Erythroblast (primary cell): ENCODE measurements at places on chromosomes 7 and 10.
A peak's percentile ranks its signal among the peaks of the same experiment; 100 is the strongest.

GRCh38 chr10:119325131-119325530, 117.8 kb downstream of the GRK5 start:
- no peak for DNase-seq

DNA sequence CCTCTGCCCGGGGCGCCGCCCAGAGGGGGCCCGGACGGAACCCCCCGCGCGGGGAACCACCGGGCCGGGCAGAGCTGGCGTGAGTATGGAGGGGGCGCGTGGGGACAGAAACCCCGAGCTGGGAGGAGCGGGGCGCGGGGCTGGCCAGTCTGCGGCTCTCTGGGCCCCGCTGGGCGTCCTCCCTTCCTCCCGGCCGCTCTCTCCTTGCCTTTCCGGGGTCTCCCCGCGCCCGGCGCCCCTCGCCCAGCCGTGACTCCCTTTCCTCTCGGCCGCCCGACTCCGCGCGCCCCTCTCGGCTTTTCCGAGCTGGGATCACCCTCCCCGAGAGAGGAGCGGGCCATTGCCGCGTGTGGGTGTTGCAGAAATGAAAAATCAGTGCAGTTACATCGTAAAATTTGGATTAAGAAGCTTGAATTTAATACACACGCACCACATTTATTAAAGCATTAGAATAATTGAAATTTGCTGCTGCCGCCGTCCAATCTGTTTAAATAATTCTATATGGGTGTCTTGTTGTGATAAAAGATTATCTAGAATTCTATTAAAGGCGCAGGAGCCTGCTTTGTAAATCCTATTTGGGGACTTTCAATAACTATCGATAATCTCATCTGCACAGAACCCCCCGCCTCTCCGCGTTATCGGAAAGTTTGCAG, 9.1 kb downstream of the UNCX start:
- DNase-seq = no peak

DNA sequence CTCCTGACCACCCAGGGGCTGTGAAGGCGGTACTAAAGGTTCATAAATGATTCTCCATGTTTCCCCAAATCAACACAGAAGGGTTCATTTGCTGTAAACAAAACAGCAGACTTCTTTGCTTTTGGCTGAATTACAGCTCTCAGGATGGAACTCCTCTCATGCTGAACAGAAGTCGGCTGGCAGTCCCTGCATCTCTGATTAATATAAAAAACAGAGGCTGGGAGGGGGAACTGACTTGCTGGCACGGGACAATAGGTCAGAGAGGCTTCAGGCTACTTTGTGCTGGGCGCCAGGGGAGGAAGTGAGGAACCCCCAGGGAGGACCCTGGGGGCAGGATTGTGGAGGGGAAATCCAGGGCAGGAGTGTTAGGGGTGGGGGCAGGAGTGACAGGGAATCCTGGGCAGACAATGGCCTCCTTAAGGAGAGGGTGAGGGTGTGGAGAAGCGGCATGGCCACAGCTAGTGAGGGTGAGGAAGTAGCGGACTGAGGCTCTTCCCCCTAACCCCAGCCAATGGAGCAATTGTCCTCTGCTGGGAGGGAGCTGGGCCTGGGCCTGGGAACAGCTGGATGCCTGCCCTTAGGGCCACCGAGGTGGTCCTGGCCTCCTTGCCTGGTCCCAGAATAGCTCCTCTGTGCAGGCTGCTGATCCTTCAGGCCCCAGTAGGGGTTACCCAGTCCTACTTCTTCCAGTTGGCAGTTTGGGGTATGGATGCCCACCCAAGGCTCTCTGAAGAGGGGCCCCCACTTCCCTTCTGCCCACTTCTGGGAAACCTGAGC, 9.2 kb upstream of the SFRP5 start:
- DNase-seq = no peak

DNA sequence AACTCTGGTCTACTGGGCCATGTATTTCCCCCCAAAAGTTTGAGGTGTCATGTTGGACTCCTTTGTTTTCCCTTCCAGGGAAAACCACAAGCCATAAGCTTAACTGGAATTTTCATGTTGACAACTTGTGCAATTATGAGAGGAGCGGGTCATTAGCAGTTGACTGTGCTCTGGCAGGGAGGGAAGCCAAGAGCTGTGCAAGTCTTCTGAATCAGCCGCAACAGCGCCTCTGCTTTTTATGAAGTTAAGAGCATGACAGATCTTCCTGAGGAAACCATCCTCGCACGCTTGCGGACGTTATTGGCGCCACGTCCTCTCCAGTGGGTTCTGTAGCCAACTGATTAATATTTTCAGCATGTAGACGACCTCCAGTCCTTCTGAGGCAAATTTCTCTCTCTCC, 148.7 kb upstream of the MKI67 start:
- DNase-seq = peak; percentile 55

DNA sequence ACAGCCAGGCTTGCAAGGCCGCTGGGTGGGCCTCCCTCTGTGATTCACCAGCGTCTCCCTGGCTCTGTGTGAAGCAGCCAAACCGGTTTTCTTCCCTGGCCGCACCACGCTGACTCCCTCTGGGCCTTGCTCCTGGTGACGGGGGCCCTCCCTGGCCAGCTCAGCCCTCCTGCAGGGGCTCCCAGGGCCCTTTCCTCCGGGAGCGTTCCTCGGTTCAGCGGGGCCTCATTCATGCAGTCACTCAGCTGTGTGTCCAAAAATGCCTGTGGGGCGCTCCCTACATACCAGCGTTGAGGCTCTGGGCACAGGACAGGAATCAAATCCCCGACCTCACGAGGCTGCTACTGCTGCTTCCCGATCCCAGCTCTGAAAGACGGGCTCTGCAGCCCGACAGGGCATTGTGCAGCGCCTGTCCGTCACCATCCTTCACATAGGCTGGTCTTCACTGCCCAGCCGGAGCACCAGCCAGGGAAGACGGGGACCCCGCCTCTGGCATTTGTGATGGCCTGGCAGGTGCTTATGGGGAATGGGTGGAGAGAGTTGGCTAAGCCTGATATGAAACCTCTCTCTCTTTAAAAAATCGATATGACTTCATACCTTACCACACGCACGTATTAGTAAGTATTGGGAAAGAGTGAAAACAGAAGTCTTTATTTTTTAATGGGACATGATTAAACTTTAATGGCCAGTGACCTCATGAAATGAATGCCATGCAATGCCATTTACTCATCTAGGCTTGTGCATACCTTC, 110.0 kb upstream of the SHH start:
- no peak for DNase-seq

- no peak for DNase-seq
Observed at GRCh38 chr7:151275813-151276577, 27.5 kb upstream of the SMARCD3 start.

DNA sequence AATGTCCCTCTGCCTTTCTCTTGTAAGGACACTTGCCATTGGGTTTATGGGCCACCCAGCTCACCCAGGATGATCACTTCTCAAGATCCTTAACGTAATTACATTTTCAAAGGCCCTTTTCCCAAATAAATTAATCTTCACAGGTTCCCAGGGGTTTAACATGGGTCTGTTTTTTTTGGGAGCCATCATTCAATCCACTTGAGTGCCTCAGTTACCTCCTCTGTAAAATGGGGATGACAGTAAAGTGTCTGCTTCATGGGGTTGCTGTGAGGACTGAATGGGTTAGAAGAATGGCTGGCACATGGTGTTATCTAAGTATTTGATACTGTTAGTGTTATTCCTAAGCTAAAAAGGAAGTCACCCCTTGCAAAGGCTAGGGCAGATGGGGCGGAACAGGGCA, 7.4 kb downstream of the C10orf105 start:
- DNase-seq = no peak

- DNase-seq = no peak
Observed at GRCh38 chr10:33244354-33244967, 90.0 kb downstream of the NRP1 start.

GRCh38 chr7:1940863-1941262, 270.8 kb downstream of the ELFN1 start:
- no peak for DNase-seq

- no peak for DNase-seq
Observed at GRCh38 chr7:36280840-36281812, 108.5 kb upstream of the ANLN start.

DNA sequence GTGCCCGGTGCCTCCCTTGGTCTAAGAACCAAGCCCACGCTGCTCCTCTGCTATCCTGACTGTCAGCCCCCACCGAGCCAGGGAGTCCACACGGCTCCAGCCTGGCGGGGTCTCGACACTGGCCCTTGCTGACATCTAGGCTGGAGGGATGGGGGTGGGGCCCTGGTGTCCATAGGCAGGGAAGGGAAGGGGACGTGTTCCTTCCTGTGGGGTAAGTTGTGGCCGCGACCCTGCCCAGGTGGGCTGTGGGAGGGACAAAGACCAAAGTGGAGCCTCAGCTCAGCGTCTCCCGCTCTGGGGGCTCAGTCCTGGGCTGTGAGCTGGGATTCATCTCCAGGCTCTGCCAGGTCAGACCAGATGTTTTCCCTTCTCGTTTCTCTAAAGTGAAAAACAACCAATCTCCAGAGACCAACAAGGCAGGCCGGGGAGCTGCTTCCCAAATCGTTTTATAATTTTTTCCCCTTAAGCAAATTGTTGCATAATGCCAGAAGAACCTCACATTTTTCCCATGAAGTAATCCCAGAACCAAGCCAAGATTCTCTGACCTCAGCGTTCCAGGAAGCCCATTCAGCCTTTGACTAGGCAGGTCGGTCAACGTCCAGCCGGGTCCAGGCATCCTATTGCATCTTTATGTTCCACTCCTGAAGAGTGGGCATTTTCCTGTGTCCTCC, 101.2 kb downstream of the RGS10 start:
- no peak for DNase-seq

- no peak for DNase-seq
Observed at GRCh38 chr7:157897681-157898080, 560.9 kb downstream of the DNAJB6 start.

DNA sequence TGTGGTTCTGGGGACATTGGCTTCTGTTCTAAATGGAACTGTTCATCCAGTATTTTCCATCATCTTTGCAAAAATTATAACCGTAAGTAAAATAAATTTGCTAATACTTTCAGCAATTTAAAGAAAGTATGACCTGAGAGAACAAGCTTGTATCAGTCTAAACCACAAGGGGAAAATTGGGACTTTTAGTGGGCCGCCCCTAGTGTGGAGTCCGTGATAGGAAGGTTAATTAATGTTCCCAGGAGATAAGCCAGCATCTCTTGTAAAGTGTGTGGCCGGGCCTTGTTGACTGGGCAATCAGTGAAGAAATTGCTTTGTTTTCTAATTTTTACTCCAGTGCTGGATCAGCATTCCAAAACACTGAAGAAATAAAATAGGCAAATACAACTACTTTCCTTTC, 83.0 kb downstream of the ABCB5 start:
- DNase-seq = peak; percentile 97

GRCh38 chr7:66099551-66100407, 14.9 kb upstream of the CRCP start:
- DNase-seq = peak; percentile 13
